ENCODE measurements at places on chromosomes 11 and 22.

- no peak for DNase-seq
Measured at GRCh38 chr11:1846453-1846932, 6.4 kb upstream of the LSP1 start.

DNA sequence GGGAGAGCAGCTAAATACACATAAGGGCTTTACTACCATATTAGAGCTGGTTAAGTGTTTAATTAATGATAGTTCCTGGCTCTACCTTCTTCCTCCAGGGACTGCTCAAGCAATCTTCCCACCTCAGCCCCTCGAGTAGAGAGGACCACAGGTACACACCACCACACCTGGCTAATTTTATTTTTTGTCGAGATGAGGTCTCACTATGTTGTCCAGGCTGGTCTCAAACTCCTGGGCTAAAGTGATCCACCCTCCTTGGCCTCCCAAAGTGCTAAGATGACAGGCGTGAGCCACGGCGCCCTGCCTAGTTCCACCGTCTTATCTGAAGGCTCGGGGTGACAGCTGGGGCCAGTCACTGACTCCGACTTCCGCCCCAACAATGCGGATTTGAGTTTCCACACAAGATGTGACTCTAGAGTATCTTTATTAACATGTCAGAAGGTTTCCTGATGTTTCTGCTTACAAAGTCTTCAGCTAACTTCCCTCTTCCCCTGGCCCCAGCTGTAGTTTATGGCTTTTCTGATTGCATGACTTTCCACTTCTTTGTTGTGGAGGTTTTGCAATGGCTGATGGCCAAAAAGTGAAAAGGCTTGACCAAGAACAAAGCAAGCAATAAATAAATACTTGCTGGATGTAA lies 16.8 kb downstream of the TPST2 start:
- no peak for DNase-seq

GRCh38 chr11:14500181-14500651 lies 605 bp upstream of the COPB1 start:
- DNase-seq = peak; percentile 82

DNA sequence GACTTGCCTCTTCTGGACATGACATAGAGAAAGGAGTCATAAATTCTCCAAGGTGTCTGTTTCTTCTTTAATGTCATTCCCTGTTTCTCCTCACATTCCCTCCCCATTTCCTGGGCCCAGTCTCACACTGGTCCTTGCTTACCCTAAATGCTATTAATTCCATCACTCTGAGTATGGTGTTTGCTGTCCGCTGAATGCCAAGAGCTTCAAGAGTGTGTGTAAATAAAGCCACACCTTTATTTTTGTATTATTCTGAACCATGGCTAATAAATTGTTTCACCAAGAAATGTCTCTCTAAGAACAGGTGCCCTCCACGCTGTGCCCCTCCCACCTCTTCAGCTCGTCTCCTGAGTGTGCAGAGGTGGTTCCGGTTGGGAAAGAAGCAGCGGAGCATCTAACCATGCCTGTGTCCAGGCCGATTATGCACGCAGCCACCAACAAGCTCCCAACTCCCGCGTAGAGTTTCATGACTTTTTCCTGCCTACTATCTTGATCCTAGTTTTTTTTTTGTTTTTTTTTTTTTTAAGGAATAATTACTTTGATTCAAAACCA lies 8.6 kb downstream of the TMEM121B start:
- DNase-seq = no peak

GRCh38 chr11:10019906-10020682 lies 273.9 kb downstream of the SBF2 start:
- DNase-seq = no peak

- DNase-seq = no peak
Measured at GRCh38 chr11:65468874-65469333, 29.9 kb upstream of the MALAT1 start.

DNA sequence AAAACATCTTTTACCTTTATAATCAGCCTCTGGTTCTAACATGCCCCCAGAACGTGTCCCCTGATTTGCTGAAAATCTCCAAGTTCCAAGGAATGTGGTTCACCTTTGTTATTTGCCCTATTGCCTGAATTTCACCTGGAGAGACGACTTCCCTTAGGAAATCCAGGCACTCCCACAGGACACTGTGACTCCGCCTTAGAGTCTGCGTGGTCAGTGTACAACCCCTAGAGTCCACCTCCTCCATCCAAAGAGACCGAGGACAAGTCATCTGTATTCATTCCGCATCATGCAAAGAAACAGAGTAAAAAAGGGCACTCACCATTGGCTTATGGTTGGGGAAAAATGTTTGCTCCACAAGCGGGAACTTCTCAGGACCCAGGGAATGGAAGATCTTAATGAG lies 63.1 kb downstream of the TIMP3 start:
- DNase-seq = no peak

DNA sequence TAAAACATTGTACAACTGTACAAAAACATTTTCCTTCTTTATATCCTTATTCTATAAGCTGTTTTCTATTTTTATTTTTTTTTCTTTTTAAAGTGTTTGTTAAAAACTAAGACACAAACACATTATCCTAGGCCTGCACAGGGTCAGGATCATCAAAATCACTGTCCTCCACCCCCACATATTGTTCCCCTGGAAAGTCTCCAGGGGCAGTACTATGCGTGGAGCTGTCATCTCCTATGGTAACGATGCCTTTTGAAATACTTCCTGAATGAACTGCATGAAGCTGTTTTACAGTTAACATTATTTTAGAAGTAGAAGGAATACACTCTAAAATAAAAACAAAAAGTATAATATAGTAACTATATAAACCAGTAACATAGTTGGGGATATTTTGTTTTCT lies 67.2 kb downstream of the ZC3H12C start:
- peak; percentile 45 for DNase-seq

- no peak for DNase-seq
Measured at GRCh38 chr22:38793317-38793716, 626 bp downstream of the DNAL4 start.

GRCh38 chr22:20815477-20816050 lies 41.7 kb downstream of the SERPIND1 start:
- DNase-seq = no peak

DNA sequence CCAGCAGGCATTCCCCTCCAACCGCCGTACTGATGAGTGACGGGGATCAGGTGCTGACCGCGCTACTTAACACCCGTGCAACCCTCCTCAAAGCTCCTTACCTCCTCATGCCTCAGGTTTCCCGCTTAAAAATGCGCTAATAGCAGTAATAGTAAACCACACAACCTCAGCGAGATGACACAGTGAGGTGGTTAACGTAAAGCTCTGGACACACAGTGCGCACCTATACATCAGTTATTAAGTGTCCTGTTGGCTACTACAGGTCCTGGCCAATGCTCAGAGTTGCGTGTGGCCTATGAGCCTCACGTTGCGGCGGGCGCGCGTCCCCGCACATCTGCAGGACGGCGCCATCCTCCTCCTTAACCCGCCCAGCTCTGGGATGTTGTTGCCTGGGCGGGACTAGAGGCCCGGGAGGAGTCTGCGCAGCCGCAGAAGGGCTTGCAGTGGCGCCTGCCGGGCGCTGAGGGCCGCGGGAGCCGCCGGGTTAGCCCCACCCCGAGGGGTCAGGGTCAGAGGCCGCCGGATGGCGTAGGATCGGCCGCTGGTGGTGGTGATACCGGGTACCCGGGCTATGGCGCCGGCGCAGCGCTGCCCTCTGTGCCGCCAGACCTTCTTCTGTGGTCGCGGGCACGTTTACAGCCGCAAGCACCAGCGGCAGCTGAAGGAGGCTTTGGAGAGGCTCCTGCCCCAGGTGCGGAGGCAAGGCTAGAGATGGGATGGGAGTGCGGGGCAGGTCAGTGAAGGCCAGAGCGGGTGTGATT lies at the start of gene CENATAC:
Gene CENATAC, plus strand, starts transcription at position 512 of the 761 bp plus-strand sequence. Its CDS starts 60 bp downstream, at position 572.
- DNase-seq = peak; percentile 79

DNA sequence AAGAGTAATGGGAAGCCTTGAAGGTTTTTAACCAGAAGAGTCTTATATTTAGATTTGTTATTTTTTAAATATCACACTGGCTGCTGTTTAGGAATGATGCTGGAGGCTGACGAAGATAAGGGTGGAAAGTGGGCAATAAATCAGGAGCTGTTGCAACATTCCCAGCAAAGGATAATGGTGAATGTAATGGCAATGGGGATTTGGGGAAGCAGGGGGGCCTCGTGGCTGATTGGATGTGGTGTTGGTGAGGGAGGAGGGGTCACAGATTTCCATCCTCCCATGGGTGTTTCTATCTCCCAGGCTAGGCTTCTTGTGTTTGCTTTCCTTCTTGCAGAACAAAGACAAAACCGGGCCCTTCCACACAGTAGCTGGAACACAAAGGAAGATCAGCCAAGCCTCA lies 80.8 kb downstream of the PIWIL4 start:
- DNase-seq = no peak

- DNase-seq = no peak
Measured at GRCh38 chr11:114892381-114893197, 214.3 kb downstream of the NXPE2 start.

DNA sequence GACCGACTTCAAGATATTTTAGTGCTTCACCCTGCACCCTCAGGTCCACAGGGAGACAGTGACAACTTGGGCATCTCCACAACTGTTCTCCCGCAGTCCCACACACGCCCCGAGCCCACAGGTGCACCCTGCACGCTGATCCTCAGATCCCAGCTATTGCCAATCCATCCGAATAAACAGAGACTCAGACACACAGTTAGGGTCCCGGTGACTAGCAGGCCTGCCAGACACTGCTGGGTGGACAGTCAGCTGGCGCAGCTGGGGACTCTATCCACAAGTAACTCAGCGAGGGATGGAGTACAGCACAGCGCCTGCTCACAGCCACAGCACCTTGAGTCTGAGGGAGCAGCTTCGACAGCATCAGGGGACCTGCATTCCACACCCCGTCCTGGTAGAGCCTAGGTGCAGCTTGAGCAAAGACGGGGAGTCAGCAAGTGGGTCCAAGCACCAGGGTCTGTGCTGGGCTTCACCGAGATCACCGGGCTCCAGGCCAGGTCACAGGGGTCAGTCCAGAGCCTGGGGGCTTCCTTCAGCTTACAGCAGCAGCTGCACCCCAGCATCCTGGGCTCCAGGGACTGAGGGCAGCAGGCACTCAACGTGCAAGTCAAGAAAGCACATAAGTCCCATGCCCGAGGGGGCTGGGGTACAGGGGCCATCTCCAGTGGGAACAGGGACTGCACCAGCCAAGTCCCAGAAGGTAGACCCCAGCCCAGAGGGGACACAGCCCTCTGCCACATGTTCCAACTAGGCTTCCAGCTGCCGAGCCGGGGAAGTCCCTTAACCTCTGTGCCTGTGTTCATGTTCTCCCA lies 7.6 kb downstream of the RPL3 start:
- DNase-seq = no peak

GRCh38 chr11:65432686-65433582 lies 10.3 kb downstream of the NEAT1 start:
- DNase-seq = peak; percentile 43

- no peak for DNase-seq
Measured at GRCh38 chr11:120446802-120447201, 64.7 kb upstream of the GRIK4 start.

DNA sequence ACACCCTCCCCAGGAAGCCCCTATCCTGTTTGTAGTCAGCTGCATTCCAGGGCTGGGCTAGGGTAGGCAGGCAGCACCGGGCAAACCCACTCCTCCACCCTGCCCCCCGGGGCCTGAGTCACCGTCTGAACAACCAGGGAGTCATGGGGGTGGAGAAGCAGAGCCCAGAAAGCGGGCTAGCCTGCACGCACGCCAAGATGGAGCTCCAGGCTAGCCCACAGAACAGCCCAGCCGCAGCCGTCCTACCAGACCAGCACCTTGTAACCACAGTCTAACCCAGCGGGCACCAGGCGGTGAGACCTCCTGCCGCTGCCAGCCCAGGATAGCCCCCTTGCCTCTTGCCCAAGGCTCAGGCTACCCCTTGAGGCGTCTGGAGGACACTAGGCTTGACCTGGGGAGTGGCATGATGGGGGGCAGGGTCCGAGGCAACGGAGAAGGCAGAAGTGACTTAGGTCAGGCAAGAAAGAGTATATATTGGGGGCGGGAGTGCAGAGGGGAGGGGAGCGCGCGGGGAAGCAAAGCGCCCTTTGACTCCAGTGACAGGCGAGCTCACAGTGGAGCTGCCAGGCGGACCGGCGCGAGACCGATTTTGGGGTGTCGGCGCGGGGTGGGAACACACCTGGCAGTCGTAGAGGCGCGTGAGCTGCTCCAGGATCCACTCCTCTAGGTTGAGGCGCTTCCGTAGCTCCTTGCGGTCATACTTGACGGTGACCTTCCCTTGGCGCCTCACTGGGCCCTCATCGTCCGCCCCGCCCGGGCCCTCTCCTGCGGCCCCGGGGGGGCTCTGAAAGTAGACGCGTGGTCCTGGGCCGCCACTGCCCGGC lies 734 bp downstream of the PPP1R14B start:
- DNase-seq = peak; percentile 91

- DNase-seq = no peak
Measured at GRCh38 chr22:49514641-49515040, 313.0 kb downstream of the BRD1 start.

DNA sequence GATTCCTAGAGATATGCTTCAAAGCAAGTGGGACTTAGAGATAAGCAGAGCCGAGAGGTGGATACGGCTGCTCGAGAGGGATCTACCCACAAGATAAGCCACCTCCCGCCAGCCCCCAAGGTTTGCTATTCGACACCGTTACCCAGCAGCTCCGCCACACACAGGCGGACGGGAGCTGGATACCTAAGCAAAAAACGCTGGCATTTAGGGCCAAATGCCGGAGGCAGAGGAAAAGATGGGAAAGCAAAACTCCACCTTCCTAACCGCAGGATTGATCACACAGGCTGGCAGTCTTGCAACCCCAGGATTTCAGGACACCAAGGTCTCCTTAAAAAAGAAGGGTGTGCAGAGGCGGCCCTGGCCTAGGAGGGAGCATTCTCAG lies 709 bp downstream of the FTH1 start:
- DNase-seq = peak; percentile 60

DNA sequence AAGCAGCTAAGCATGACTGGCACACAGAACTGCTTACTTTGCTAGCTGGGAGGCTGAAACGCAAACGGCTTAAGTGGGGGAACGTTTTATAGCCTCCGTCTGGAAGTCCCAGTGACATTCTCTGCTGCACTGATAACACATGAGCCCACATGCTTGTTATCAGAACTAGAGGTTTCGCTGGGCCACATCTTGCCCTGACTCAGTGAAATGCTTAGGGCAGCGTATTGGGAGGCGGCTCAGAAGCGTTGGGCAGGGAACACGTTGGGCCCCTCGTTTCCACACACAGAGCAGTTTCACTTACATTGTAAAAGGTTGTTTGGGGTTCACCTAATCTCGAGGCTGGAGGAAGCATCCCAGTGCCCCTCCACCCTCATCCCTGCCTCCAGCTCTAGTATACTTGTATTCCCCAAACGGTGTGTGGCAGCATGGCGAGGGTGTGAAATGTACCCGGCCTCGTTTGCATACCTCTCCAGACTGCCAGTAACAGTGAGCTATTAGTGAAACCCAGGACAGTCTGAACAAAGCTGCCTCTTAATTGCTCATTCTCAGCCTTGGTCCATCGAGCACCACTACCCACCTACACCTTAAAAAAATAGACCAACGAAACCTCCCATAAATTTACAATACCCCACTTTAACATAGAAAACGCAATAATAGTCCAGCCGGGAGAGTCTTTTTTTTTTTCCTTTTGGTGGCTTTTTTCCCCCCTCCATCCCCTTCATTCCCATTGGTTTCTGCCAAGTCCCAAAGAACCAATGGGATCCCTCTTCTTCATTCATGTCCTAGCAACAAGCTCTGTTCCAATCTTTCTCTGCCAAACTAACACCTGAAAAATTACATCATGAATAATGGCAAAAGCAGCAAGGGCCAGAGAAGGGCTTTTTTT lies 218.8 kb upstream of the SORL1-AS1 start:
- DNase-seq = peak; percentile 65

GRCh38 chr11:76217653-76218160 lies 11.4 kb upstream of the WNT11 start:
- no peak for DNase-seq
